ENCODE measurements at places on chromosomes 13 and 19.

GRCh38 chr13:114105521-114106225 is 26.8 kb downstream of the RASA3 start:
- no peak for DNase-seq

DNA sequence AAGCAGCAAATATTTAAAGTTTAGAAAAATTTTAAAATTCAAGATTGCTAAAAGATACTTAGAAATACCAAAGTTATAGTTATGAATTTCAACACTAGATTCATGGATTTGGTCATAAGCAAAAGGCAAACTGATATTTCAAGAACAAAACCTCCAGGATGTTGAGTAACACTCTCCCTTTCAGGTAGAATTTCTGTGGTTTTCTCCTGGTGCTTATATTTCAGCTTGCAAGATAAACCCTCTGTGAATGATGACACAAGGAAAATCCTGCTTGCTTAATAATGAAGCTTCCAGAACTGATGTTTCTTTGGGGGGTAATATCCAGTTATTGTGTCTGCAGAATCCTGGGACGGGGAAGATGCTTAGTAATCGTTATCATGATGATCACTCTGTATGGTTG is 320.3 kb upstream of the EDNRB start:
- DNase-seq, result no peak

DNA sequence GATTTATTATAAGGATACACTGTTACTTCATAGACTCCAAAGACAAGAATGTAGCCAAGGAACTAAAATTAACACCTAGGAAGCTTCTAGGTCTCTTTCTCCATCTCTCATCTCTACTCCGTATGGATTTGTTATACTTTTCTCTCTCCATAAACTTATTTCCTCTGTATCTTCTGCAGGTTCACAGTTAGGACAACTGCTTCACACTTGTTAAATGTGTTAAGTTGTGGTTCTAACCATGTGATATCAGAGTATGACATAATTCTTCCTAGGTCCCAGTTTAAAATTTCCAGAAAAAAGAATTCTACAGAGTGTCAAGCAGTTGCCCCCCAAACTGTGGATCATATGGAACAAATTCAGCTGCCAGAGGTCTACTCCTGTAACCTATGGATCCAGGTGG is 42.3 kb upstream of the GTF2F2 start:
- no peak for DNase-seq

DNA sequence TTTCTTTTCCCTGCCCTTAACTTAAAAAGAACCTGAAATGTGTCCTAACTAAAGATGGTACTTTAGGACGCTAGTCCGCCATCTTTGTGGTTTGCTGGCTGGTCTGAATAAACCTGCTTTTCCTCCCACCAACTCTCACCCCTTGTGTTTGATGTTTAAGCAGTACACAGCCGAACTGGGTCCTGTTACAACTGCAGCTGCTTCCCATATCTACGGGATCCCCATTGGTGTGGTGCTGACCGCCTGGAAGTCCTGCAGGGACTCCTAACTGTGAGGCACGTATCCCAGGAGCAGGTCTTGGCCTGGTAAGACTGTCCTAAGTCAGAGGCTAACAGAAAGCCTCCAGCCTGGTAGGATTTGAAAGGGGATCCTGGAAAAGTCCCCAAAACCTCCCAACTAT is 40.9 kb upstream of the VSTM2B start:
- no peak for DNase-seq

DNA sequence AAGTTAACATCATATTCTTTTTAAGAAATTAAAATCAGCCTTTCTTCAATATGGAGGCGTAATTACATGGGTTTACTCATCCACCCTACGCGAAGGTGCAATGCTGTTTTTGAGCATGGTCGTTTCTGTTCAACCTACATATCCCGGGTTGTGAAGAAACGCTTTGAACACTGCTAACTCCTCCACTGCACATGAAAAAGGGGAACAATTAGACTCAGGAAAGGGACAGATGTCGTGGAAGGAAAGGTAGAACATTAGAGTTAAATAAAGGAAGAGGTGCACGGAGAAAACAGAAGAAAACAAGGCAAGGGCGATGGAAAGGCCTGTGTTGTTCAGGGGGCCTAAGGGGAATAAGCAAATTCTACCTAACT is 4.1 kb downstream of the ZIC5 start:
- DNase-seq, result no peak

- no peak for DNase-seq
Measured at GRCh38 chr19:51695702-51696315, 2.7 kb downstream of the SPACA6 start.
